ENCODE measurements at places on chromosomes 1 and 21.

GRCh38 chr1:234780531-234781162 lies 170.7 kb upstream of the IRF2BP2 start:
- no peak for DNase-seq

GRCh38 chr1:155241841-155242264 lies 13.4 kb downstream of the ENTREP3 start:
- DNase-seq, result no peak

GRCh38 chr1:1355416-1355815 lies 2.9 kb downstream of the MXRA8 start:
- no peak for DNase-seq

DNA sequence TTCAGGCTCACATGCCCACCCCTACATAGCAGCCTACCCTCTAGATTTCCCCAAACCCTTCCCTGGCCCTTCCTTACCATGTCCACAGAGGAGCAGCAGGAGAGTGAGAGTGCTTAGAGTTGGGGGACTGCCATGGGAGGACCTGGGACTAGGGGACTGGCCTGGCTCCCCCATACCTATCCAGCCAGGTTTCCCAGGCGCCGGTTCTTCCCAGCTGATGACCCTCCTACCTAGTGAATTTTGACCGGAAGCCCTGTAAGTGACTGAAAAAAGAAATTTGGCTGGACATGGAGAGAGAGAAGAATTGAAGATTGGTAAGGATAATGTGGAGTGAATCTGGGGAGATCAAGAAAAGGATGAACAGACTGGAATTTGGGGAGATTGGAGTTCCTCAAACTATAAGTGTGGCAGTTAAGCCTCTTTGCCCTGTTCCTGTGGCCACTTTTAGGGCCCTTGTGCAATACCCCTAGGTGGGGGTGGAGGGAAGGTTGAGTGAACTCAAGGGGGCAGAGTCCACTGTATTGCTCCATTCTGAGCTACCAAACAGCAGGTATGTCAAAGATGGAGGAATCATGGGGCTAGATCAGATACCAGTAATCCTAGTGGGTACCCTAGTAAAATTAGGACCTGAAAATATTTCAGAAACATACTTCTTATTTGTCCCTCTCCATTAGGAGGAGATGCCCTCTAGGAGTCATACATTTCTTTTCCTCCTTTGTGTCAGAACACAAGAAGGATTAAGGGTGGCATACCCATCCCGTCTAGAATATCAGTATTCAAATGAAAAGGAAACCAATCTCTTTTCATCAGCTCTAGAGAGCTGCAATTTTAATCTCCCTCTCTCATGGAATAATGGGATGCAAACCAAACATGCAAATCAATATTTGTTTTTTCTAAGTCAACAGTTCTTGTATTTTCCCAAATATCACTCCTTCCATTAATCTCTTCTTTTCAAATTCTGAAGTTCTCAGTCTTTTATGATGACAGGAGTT lies 1.2 kb downstream of the HJV start:
- DNase-seq, result no peak

DNA sequence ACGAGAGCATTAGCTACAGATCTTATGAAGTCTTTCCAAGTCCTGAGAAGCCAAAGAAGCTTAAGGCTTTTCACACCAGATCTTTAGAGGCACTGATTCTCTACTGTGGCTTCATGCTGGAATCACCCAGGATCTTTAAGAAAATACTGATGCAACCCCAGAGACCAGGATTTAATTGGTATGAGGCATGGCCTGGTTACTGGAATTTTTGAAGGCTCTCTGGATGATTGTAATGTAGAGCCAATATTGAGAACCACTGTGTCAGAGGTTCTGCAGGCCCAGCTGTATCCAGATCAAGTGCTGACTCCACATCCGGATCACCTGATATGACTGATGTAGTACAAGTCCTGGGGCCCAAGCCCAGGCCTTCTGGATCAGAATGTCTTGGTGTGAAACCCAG lies 105.7 kb downstream of the PLPPR5 start:
- DNase-seq, result no peak

GRCh38 chr1:14921057-14921456 lies 232.5 kb upstream of the TMEM51 start:
- DNase-seq, result no peak

DNA sequence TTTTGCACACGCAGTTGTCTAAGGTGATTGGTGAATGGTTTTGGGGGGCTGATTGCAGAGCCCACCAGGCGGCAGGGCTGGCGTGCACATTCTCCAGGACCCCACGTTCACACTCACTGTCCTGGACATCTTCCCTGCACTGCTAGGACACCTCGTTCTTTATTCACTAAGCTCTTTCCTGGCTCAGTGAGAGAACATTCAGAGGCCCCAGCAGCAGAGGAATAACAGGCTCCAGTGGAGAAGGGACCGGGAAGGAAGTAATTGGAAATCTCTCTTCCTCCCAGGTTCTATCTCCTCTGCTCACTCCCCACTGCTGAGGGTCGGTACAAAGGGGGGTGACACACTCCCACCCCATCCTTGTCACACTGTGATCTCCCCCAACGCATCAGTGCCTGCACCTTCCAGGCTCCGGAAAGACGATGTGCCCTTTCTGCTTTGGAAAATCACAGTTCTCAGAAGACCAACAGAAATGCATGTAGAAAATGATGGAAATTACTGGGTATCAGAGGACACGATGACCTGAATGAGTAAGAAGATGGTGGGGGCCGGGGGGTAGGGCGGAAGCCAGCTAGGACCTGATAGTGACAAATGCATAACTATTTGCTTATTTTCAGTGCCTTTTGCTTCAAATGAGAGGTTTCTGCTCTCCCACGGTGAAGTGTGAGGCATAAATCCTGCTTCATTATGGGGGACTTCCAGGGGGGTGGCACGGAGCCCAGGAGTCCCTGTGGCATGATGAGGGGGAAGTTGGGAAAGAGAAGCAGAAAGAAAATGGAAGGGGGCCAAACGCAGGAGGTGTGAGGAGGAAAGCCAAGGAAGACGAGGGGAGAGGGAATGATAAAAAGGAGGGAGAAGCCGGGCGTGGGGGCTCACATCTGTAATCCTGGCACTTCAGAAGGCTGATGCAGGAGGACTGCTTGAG lies 25.2 kb upstream of the KIF26B start:
- DNase-seq, result no peak

DNA sequence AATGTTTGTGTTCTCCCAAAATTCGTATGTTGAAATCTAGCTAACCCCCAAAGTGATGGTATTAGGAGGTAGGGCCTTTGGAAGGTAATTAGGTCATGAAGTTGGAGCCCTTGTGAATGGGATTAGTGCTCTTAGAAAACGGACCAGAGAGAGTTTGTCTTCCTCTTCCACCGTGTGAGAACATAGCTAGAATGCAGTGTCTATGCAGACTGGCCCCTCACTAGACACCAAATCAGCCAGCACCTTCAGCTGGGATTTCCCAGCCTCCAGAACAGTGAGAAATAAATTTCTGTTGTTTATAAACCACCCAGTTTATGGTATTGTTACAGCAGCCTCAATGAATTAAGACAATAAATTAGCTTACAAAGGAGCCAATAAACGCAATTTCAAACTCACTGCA lies 58.0 kb downstream of the KIAA0319L start:
- DNase-seq, result no peak

- DNase-seq, result no peak
Measured at GRCh38 chr1:57017200-57017599, 51.4 kb upstream of the C8B start.

DNA sequence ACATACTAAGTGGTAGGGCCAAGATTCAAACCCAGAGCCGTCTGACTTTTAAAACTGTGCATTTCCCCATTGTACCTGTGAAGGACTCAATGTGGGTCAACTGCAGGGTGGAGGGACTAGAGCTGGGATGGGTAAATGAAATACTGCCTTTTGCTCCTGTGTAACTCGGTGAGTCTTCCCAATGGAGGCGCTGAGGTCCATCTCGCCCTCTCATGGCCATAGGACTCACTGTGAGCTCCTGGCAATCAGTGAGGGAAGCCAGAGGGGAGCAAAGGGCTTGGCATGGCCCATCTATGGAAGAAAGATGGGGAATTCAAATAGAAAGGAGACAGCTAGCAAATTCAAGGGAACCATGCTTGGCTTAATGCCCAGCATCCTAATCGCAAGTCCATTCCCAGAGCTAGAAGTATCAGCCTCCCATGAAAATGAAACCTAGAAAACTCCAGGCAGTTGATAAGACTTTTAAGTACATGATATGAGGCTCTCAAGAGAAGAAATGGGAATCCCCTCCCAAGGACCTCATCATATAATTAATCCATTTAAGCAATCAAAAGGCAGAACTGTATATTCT lies 25.4 kb upstream of the CGN start:
- no peak for DNase-seq

GRCh38 chr1:114771992-114772391 lies 8.5 kb downstream of the SIKE1 start:
- DNase-seq, result no peak

GRCh38 chr1:34715139-34715538 lies 39.7 kb upstream of the GJB5 start:
- no peak for DNase-seq

DNA sequence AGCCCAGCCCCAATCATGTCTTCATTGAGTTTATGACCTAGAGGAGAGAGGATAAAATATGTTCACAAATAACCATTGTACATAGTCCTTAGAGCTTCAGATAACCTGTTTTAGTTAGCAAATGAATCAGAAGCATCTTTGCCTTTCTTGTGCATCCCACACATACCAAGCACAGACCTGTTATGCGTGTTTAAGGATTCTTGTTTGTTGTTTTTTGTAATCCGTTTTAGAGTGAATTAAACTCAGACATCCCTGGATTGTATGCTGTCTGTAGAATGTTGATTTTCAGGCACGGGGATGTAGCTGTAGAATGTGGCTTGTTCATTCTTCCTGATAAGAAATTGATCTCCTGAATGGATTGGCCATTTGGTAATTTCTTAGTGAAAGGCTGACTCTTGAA lies 135.8 kb downstream of the EDEM3 start:
- no peak for DNase-seq

GRCh38 chr21:35345954-35346353 lies 296.9 kb upstream of the RUNX1 start:
- no peak for DNase-seq

DNA sequence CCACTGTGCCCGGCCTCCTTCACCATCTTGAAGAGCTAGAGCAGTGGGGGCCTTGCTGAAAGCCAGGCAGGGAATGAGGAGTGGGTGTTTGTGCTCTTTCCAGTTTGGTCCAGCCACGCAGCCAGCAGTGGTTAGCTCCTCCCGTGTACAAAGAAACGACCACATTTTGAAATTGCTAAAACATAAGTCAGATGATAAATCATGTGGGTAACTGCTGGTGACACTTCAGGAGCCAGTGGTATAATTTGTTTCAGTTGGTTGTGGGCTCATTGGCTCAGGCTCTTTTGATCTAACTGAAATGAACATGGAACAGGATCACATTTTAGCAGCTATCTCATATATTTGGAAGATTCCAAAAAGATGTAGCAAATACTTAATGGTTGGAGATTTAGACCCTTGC lies 87.6 kb downstream of the MTR start:
- DNase-seq, result no peak

DNA sequence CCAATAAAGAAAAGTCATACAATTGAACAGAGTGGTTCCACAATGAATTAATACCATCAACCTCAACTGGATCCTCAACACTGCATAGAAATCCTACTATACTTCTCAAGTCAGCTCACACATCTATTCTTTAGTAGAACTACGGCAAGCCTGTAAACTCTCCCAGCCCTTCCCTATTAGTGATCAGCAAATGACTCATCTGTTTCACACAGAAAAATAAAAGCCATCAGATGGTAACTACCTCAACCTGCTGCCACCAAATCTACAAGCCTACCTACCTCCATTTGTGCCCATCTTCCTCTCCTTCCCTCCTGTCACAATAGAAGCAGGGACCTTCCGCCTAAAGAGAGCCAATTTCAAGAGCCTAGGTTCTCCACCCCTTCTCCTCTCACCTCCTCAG lies 63.6 kb downstream of the DMAP1 start:
- DNase-seq, result no peak

DNA sequence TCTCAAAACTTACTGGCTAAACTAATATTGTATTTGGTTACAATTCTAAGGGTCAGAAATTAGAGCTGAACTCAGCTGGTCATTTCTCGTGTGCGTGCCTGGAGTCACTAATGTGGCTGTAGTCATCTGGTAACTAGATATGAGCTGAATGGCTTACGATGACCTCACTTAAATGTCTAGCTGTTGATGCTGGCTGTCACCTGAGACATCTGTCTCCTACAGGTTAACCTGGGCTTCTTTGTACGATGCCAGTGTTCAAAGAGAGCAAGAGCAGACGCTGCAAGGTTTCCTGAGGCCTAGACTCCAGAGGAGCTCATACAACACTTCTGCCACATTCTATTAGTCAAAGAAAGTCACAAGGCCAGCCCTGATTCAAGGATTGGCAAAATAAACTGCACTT lies 17.1 kb upstream of the ALG6 start:
- DNase-seq, result no peak

- DNase-seq, result no peak
Measured at GRCh38 chr1:29122682-29123052, 1.0 kb downstream of the TMEM200B start.

DNA sequence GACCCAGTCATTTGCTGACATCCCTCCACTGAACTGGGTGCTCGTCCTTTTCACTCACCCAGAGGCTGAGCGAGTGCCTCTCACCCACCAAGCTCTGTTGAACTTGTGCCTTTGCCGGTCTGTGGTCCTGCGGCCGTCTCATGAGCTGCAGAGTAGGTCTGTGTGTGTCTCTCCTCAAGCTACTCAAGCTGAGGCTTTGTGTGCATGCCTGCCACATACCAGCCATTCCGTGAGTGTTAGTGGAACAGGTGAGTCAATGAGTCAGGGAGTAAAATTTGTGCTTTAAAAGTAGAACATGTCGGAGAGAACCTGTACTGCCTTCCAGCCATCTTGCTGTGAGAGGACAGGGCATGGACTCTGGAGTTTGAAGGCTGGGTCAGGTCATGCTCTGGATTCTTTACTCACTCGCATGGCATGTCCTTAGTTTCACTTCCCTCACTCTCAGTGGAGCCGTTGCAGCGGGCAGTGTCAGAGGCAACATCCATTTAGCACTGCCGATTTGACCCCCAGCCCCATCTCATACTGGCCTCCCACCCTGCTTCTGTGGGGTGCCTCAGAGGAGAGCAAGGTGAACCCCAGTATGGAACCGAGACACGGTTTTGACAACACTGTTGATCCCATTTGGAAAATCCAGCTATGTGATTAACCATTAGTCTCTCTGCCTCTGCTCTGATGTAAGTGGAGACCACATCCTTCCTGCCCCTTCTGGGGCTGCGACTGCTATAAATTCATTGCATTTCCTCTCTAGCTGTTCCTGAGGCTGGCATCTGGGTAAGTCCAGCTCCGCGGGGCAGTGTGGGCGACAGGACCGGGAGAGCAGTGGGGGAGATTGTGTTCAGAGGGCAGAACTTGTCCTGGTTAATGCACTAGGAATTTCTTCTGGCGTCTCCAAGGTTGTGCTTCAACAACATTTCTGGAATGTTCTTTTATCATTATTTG lies at the start of gene NLRP3:
Gene NLRP3 (plus strand): TSS at position 751 of the 939 bp plus-strand sequence. CDS start 2,628 bp downstream, outside the sequence.
- DNase-seq, result peak; percentile 13

GRCh38 chr1:169762699-169763098 lies 28.8 kb upstream of the SELE start:
- DNase-seq, result no peak
